ENCODE measurements at places on chromosomes 2 and 18.
A peak's percentile ranks its signal among the peaks of the same experiment; 100 is the strongest.

DNA sequence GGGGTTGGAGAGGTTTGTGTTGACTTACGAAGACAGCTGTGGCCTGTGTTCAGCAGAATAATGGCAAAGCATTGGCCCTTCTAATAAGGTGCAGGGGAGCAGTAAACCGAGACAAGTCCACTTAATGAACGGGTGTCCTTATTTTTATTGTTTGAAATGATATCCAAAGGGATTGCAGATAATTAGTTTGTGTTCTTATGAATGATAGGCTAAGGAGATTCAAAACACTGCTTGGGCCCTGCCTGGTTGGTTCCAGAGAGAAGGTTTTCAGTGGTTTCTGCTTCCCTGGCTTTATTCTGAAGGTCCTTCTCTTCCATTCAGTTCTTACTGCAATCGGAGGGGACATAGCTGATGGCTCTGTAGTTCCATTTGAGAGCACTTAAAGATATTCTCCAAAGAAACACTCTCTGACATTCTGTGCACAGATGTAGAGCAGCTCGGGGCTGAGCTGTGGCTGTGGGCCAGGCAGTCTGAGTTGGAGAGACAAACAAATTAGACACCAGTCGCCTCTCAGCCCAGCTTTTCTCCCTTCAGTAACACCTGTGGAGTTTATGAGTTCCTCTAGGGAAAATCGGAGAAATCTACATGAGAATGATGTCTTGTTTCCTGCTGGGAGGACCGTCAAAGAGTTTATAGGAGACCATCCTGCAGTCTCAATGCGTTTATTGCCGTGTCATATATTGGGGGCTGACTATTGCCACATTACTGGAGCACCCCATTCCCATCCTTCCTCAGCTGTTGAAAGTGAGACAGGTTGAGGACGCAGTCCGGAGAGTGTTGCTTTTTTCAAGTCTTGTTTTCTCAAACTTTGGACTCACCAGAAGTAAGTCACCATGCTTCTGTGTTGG lies 6.5 kb downstream of the GREB1 start:
- DNase-seq = no peak

DNA sequence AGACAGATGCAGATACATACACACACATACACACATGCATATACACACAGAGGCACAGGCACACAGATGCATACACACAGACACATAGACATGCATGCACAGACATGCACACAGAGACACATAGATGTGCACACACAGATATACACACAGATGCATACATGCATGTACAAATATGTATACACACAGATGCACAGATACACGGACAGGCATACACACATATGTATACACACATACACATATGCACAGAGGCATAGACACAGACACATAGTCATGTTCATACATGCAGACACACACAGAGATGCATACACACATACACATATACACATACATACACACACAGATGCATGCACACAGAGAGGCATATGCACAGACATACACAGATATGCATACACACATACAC lies 437.3 kb upstream of the SMIM21 start:
- DNase-seq = no peak

DNA sequence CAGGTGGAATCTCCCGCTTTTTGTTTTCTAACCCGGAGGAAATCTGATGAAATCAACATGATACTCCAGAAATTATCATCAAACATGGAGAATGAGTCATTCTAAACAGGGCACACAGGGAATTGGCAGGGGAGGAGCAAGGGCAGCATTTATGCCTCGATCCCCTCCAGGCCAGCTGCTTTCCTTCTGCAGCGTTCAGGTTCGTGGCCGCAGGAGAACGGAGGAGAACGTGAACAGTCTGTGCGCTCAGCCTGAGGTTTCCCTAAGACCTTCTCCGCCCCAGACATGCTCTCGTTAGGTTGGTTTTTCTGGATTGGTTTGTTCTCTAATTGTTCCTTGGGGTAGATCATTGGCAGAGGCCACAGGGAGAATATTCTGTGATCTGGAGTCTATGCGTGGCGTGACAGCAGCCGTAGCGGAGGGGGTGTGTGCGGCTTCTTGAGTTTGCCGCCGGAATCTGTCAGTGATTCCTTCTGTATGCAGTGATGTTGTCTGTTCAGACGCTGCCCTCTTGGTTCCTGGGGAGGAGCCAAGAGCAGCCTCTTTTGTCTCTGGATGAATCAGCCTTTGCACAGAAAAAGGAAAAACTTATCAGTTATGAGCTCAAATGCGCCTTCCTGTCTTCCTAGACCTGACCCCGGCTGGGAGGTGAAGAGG lies 75.9 kb downstream of the SH3BP4 start:
- no peak for DNase-seq

GRCh38 chr18:58887613-58887963 lies 22.9 kb downstream of the ZNF532 start:
- peak; percentile 58 for DNase-seq

- no peak for DNase-seq
These were observed 451.0 kb downstream of the SLC4A3 start for GRCh38 chr2:220078439-220078838.

GRCh38 chr2:28764909-28765711 lies 13.5 kb downstream of the PPP1CB start:
- no peak for DNase-seq

GRCh38 chr2:241003369-241003768 lies 5.0 kb downstream of the SNED1 start:
- no peak for DNase-seq

GRCh38 chr18:8503248-8503647 lies 106.0 kb upstream of the RAB12 start:
- DNase-seq = no peak

DNA sequence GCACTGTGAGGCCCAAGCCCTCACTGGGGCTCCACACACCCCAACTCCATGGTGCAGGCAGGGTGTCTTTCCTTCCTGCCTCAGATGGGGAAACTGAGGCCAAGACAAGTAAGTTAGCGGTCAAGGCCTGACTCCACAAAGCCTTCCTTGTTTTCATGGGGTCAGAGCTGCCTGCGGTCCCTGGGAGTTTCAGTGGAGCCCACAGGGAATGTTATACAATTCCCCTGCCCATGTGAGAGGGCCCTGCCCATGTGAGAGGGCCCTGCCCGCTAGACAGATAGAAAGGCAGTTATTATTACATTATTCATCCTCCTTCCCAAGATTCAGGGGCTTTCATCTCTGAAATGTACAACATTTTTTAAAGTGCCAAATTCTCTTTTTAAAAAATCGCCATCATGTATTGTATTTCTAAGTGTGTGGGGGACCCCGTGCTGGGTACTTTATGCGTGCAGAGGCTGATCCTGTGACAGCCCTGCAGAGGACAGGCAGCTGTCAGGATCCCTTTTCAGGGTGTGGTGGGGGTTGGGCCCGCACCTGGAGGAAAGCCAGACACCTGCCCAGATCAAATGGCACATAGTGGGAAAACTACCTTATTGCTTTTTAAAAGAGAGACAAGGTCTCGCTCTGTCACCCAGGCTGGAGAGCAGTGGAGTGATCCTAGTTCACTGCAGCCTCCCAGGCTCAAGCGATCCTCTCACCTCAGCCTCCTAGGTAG lies 23.4 kb downstream of the FBLN7 start:
- no peak for DNase-seq

Measured in hepatic stellate cell (primary cell).